ENCODE measurements at places on chromosomes 3 and 15.

DNA sequence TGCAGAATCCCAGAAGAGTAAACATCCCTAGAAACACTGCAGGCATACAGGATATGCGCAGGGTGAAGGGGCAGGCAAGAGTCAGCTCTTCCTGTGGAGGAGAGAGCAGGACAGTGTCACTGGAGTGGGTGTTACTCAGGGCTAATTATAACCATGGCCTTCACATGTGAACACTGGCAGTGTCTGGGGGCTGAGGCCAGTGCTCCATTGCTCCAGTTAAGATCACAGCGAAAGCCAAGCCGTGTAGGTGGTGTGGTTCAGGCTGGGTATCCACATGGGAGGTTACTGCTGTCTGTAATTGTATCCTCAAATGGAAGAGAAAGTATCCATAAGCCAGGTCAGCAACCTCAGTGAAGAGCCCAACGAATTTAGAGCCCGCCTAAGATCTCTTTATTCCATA, 84.6 kb downstream of the MESD start:
- no peak for DNase-seq

DNA sequence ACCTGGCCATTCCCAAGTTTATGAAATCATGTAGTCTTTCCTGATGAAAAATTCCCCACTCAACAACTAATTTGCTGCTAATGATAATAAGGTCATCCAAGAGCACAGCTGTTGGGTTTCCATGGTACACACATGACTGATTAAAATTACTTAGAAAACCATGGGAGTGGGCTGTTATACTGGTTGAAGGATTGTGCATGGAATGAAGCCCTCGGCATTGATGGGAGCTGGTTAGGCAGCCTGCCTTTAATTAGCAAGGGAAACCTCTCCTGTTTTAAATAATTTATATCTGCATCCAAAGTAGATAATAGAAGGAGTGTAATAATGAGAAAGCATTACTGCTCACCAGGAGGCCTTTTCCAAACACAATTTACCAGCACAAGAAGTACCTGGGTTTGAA, 235.1 kb upstream of the CFAP20DC start:
- no peak for DNase-seq

DNA sequence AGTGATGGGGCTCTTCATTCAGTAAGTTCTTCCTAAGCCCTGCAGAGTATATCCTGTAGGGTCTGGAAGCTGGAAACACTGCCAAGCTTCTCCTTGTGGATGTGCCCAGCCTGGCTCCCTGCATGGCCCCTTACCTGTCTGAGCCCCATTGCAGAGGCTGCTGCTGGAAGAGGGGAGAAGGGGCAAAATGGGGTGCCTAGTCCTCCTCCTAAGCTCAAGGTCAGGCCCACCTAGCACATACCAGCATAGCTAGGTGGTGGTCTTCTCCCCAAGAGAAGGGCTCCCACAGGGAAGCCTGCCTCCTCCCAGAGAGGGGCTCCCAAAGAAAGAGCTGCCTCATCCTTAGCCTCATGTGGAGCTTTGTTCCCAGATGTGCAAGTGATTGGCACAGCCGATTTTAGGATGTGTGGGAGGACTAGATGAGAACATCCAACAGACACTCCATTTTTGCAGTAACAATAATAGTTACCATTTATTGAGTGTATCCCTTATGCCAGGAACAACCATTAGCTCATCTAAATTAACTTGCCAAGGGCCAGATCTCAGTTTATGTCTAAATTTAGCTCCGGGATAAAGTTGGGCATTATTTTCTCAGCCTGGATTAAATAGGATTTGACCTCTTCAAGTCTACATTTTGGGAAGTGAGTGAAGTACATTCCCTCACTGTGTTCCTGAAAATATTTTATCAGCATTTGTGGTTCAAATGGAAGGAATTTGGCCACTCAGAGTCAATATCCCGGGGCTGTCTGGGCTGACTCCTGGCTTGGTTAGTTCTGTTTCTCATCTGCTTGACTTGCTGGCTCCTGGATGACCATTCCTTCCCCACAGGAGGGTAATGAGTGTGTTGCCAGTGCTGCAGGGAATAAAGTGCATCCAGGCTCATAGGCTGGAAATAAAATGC, 291.1 kb upstream of the ROPN1 start:
- DNase-seq: no peak

- no peak for DNase-seq
Observed at GRCh38 chr3:194877291-194878119, 191.8 kb downstream of the FAM43A start.

DNA sequence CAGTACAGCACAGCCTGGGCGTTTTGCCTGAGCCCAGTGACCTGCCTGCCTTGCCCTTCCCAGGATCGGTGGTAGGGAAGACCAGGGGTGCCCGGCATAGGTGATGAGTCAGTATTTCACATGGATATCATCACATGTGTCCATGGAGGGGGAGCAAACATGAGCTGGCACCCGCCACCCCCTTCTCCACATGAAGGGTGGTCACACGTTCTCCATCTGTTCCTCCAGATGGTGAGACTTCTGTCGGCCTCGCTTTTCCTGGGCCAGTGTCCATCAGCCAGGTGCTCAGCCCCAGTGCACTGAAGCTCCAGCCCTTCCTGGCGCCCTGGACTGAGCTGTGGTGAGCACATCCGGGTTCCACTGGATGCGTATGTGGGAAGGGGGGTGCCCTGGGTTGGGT, 208.4 kb downstream of the UBE3A start:
- DNase-seq: no peak

DNA sequence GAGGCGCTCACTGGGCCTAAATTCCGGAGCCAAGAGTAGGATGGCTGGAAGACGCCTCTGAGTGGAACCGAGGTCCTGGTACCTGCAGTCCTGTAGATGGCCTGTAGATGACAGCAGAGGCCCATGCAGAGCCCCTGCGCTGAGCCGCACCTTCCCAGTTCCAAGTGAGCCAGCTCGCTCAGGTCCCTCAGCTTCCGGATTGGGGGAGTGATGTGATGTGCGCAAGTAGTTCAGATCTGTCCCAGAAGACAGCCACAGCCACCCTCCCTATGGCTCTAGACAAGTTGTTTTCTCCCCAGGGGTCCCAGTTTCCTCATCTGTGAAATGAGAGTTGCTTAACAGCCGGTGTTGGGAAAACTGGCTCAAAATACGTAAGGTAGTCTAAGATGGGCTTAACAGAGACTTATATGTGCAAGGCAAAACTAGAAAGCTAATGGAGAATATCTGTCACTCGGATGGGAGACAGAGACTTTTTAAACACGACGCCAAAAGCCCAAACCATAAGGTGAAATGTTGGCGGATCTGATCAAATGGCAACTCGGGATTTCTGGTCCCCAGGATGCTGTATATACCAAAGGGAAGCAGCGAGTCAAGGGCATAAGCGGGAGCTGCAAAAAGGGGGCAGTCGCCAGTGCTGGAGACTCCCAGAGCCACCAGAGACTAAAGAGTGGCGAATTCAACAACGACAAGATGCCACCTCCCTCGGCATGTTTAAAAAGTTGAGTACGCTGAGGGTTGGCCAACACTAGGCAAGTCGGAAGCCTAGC, 765 bp upstream of the MAPKAPK3 start:
- DNase-seq: peak; percentile 77

DNA sequence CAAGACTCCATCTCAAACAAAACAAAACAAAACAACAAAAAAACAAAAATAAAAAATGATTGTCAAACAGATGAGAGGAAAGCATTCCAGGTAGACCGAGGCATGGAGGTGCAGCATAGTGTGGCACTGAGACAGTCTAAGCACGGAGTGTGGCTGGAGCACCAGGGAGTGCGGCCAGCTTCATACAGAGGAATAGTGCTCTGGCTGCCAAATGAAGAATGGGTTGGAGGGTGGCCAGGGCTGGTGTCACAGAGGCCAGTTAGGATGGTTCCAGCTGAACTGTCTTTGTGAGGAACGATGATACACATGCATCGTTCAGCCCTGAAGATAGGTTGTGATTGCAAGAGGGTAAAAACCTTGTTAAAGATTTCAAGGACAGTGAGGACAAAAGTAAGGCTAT, 28.3 kb downstream of the MITF start:
- peak; percentile 4 for DNase-seq

GRCh38 chr15:72566973-72567372, 87.5 kb upstream of the GOLGA6B start:
- no peak for DNase-seq

- DNase-seq: no peak
Observed at GRCh38 chr3:134603956-134604355, 46.9 kb downstream of the KY start.

GRCh38 chr15:51303462-51303980, 34.9 kb downstream of the CYP19A1 start:
- DNase-seq: no peak

- no peak for DNase-seq
Observed at GRCh38 chr15:25233766-25234350, 205.0 kb downstream of the UBE3A start.

- no peak for DNase-seq
Observed at GRCh38 chr3:47394140-47394870, 13.5 kb downstream of the PTPN23 start.

- DNase-seq: no peak
Observed at GRCh38 chr3:64873400-64873799, 185.6 kb upstream of the ADAMTS9 start.

GRCh38 chr15:62482785-62483429, 317.8 kb upstream of the C2CD4B start:
- no peak for DNase-seq

GRCh38 chr15:41125063-41125669, 9.1 kb upstream of the INO80 start:
- DNase-seq: no peak

- peak; percentile 47 for DNase-seq
Observed at GRCh38 chr3:141050576-141051442, at the start of gene SPSB4. SPSB4 (plus strand) TSS chr3:141051347; CDS start chr3:141066105, 14,758 bp downstream.

DNA sequence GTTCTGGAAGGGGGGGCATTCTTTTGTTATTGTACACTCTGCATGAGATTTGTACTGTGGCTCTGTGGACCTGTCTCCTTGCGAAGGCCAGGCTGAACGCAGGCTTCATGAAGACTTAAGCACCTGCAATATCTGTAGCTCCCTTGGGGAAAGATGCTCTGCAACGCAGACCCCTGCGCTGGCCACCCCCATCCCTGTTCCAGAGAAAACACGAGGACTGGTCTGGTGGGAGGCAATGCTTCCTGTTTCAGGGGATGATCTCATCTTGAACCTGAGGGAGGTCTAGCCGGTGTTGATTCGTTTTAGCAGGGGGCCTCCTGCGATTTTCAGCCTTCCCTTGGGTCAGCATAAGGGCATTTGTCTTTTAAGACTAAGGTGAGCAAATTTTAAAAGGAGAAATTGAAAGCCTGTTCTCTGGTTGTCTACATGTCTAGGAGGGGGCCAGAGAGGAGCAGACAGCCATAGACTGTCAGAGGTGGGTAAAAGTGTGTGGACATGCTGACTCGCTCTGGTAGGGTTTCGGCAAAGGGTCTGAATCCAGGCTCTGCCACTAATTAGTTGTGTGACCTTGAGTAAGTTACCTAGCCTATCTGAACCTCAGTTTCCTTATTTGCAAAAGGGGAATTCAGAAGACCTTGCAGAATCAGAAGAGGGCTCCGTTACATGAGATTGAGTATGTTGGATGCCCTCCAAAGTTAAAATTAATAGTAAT, 80.9 kb upstream of the RASGRF1 start:
- DNase-seq: no peak

- DNase-seq: no peak
Observed at GRCh38 chr3:193271101-193271840, 30.2 kb downstream of the PLAAT1 start.

GRCh38 chr3:16477521-16477920, 36.0 kb downstream of the RFTN1 start:
- DNase-seq: no peak

DNA sequence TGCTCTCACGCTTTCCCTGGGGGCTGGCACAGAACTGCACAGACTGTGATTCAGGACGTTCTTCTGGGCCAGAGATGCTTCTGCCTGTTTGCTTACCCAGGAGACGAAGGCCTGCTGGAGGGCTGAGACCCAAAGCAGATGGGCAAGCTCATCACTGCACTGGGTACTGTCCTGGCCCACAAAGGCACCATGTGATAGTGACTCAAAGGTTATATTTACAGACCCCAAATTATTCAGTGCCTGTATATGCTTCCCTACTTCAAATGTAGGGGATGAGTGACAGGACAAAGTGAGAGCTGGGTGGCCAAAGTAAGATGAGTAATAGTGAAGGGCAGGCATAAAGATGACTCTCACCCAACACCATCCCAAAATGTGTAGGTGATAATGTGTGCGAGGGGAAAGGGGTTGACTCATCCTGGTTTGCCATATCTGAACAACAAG, 127.4 kb downstream of the WDR76 start:
- DNase-seq: peak; percentile 28

DNA sequence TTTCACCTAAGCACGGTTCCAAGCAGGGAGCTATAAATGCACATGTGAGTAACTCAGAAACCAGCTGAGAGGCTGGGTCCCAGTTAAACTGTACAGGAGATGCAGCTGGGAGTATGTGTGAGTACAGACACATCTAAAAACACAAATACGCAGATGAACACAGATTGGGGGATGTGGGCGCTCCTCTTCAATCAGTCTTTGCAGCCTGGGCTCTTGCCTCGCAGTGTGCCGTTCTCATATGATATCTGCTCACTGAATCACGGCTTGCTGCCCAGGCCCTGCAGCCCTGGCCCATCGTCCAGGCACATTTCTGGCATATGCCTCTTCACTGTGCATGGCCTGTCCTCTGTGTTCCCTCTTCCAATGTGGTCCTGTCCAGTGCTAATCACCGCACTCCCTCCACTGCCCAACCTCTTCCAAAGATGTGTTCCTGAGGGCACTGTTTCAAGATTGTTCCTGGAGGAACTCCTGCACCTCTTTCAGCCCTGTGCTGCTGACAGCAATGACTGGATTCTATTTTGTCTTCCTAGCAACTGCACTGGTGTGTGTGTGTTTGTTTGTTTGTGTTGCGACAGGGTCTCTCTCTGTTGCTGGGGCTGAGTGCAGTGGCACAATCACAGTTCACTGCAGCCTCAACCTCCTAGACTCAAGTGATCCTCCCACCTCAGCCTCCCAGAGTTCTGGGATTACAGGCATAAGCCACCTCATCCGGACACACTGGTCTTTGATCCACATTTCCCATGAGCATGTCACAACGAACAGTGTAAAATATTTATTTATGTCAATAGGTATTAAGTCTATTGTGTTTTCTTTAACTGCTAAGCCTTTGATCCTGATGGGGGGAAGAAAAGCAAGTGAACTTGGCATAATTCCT, 17.0 kb downstream of the CA12 start:
- no peak for DNase-seq

- DNase-seq: no peak
Observed at GRCh38 chr3:112011376-112011940, 12.7 kb downstream of the TAGLN3 start.

DNA sequence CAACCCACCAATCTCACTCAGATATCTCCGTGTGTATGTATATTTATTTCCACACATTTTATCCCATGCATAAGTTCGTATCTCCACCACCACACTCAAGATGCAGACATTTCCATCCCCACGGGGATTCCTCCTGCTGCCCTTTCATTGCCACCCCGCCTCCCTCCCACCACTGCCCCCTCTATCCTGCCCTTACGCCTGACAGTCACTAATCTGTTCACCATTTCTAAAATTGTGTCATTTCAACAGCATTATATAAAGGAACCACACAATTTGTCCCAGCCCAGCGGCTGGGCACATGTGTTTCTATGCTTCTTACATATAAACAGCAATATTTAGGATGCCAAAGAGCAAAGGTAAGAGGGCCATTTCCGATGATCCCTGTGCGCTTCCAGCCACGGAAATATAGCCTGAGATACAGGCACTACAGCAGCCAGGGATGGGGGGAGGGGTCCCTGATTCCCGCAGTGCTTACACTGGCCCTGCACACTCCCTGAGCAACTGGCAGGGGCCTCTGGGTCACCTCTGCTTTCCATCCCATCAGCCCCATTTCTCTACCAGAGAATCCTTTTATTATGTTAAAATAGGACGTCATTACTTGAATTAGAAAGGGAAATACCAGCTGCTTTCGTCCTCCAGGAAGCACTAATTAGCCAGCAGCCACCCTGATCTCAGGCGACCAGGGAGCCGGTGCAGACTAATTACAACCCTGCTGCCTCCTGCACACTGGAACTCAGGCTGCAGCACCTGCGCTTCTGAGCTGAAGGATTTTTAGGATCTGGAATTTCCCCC, 372.0 kb upstream of the ATP10A start:
- DNase-seq: no peak

All from NCI-H446 (cell line).